Activated CD4-positive, CD25-positive, alpha-beta regulatory T cell (primary cell): ENCODE measurements at places on chromosomes 4 and X.

- DNase-seq = no peak
These were observed 63.8 kb downstream of the GPRIN3 start for GRCh38 chr4:89243733-89244252.

- DNase-seq = no peak
These were observed 119.2 kb upstream of the VCX3B start for GRCh38 chrX:8345473-8345872.

GRCh38 chrX:147550217-147550616, 361.5 kb upstream of the FMR1 start:
- DNase-seq = no peak

- DNase-seq = no peak
These were observed 233.0 kb downstream of the PCDH18 start for GRCh38 chr4:137299281-137299680.

- no peak for DNase-seq
These were observed 18.2 kb downstream of the PRDM8 start for GRCh38 chr4:80215449-80216052.

DNA sequence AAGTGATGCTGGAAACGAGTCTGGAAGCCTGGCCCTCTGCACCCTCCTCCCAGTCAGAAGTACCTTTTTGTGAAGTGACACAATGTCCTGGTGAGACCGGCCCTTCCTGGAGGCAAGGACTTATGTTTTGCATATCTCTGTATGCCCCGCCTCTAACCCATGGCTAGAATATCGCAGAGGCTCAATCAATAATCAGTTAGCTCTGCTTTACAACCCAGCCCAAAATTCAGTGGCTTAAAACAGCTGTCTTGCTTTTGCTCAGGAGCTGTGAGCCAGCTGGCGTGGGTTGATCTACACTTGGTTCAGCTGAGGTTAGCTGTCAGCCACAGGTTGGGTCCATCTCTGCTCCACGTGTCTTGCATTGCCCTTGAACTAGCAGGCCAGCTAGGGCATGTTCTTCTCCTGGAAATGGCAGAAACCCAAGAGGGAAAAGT, 98.8 kb upstream of the METTL14 start:
- no peak for DNase-seq

- no peak for DNase-seq
These were observed 50.1 kb upstream of the PJA1 start for GRCh38 chrX:69215161-69215875.

GRCh38 chr4:55468724-55469123, 73.0 kb downstream of the TMEM165 start:
- DNase-seq = no peak

DNA sequence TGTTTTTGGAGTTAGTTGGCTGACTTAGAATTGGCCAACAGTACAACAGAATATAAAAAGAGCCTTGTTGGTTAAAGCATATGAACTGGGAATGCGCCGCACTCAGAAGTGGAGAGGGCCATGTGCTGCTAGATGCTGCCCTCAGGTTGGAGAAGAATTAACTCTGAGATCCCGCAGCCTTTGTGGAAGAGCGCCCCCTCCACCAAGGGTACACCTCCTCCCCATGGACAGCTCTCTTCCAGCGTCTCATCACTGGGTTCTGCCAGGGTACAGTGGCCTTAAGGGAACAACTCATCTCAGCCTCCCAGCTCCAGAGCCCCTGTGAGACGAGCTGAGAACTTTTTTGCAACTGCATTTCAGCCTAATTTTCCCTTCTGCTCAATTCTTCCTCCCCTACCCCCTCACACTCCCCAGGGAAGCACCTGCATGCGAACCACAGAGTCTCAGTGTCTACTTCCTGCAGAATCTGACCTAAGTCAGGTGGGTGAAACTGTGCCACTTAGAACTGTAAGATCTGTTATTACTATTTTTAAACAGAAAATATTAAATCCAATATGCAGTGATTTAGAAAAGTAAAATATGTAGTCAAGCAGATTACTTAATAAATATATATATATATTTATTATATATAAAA, 380.6 kb downstream of the RAB28 start:
- no peak for DNase-seq

DNA sequence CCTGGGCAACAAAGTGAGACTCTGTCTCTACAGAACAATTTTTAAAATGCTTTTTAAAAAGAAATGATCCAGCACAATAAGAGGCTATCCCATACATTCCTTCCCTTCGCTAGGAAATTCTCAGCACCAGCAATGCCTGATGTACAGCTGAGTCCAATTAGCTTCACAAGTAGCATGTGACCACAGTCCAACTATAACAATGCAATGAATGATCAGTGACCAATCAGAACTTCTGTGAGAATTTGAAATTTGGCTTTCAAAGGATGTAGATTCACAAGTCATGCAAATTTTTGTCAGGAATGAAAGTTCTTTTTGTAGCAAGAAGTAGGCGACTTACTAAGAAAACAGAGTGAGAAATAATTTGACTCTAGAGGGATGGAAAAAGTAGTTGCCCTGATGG, 278.5 kb upstream of the UGT8 start:
- no peak for DNase-seq

DNA sequence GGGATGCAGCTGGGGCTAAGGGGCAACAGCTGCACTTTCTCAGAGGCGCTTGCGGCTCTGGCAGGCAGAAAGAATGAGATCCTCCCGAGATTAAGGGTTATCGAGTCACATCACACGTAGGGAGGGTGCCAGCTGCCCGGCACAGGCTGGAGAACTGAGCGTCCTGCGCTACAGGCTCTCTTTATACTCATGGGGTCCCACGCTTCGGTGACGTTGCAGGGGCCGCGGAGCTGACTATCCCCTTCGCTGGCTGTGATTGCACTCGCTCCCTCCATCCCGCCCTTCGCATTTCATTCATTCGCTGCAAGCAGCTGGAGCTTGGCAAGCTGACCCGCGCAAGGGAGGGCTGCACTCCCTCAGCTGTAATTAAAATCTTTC, at the start of gene TACR3:
Gene TACR3, minus strand, starts transcription at position 156 of the 378 bp plus-strand sequence. CDS start 310 bp downstream, outside the sequence.
- no peak for DNase-seq

- no peak for DNase-seq
These were observed 73.7 kb upstream of the NDST4 start for GRCh38 chr4:115187136-115187535.

DNA sequence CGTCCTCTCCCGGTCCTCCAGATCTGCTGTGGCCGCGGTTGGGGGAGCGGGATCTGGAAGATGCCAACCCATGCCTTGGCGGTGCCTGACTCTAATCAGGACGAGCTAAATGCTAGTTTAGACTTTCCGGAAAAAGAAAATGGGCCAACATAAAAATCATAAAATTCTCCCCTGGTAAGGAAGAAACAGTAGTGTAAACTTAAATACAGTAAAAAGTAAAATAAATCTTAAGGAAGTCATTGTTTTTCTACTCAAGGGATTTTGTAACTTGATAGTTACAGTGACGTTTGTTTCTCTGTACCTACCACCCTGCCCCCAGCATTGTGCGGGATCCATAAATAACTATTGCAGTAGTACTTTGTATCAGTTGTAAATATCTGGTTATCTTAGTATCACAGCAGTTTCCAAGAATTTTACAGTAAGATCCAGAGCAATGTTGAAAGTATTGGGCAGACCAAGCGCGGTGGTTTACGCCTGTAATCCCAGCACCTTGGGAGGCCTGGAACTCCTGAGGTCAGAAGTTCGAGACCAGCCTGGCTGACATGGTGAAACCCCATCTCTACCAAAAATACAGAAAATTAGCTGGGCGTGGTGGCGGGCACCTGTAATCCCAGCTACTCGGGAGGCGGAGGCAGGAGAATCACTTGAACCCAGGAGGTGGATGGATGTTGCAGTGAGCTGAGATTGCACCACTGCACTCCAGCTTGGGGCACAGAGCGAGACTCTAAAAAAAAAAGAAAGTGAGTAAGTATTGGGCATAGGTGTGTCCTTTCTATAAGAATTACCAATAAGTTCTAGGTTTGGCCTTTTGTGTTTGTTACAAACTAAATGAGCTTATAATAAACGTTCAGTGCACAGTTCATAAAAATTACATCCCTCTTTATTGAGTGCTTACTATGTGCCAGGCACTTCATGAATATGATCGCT, 1.0 kb upstream of the PLA2G12A start:
- DNase-seq = no peak

DNA sequence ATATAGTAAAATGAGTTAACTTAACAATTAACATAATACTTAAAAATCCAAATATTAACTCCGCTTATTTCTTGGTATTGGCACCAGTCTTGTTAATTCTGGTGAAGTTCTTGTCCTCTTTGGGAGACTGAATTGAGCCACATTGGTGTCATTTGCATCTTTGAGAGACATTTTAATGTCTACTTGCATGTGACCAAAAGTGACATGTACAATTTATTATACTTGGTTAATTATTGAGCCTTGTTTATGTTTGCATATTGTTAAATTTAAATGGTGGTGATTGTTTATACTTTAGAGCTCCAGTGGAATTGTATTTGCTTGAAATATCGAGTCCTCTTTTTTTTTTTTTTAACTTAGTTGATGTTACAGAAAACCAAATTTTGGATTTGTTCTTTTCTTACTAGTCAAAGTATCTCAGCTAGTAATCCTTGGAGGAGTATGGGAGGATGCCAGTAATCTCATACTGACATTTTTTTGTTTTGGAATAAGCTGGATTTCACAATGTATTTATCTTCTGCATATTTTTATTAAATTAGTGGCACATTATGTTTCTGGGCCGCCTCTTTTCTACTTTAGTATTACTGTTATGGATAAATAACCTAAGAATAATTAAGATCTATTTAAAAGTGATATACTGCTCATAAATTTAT, 3.9 kb downstream of the SPCS3 start:
- DNase-seq = no peak

GRCh38 chr4:173318648-173319211, 15.4 kb downstream of the HMGB2 start:
- DNase-seq = no peak

GRCh38 chr4:156765277-156765676, 206.3 kb downstream of the PDGFC start:
- DNase-seq = no peak

- DNase-seq = no peak
These were observed 97.1 kb downstream of the NFKB1 start for GRCh38 chr4:102598086-102598761.
